ENCODE measurements at places on chromosomes 7 and 10.

DNA sequence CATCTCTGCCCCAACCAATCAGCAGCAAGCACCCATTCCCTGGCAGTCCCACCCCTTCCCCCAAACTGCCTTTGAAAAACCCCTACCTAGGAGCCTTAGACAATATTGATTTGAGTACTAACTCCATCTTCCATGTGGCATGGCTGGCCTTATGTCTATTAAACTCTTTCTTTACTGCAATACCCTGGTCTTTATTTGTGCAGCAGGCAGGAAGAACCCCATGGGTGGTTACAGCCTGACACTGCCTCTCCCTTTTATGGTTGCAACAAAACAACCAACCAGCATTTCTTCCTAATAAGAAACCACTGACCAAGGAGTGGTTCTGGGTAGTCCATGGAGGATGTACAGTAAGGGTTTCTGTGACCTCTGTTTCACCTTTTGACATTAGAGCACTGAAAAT lies 418.1 kb downstream of the THSD7A start:
- DNase-seq = no peak

GRCh38 chr7:155188821-155189581 lies 108.7 kb upstream of the INSIG1 start:
- DNase-seq = no peak

- DNase-seq = no peak
These were observed 134.3 kb upstream of the ZNF92 start for GRCh38 chr7:65239324-65239706.

DNA sequence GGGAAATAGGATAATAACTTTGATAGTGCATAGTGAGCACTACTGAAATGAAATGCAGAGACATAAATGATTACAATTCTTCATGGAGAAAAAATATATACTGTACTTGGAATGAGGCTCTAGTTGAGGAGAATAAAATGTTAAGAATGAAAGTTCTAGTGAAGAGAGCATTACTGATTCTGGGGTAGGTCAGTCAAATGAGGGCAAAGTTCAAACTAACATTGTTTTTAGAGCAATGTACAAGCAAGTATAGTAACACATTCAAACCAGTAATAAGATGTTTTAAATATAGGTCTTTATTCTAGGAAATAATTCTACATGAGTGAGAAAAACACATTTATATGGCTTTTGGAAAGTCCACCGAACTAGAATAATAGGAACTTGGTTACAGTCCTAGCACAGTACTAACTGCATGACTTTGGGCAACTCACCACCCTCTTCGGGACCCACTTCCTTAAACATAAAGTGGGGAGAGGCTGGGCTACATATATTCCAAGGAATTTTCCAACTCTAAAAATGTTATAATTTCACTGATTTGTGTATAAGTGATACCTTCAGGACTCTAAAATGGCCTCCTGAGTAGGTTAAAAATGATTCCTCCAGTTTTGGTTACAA lies 86.4 kb downstream of the CDK6 start:
- no peak for DNase-seq

- DNase-seq = peak; percentile 77
These were observed 559 bp upstream of the FKBP14 start for GRCh38 chr7:30027065-30027456.

GRCh38 chr10:95360122-95360714 lies 69.4 kb upstream of the PDLIM1 start:
- DNase-seq = peak; percentile 31

DNA sequence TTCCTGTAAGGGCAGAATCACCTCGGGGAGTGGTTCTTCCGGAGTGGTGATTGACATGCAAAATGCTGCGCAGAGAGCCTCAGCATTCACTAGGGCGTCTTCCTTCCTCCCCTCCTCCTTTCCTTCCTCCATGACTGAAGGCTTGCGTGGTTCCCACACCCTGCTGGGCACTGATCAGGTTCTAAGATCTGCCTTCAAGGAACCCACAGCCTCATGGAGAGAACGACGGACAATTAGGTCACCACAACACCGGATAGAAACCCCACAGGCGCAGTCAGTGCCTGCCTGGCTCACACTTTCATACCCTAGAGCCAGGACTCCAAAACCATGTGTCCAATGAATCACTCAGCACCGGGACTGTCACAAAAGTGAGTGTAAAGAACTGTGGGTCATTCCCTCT lies 131.3 kb downstream of the DPP6 start:
- no peak for DNase-seq

GRCh38 chr10:97468162-97468561 lies 22.2 kb downstream of the ZDHHC16 start:
- DNase-seq = no peak

GRCh38 chr7:120567204-120567603 lies 290.7 kb downstream of the TSPAN12 start:
- no peak for DNase-seq

DNA sequence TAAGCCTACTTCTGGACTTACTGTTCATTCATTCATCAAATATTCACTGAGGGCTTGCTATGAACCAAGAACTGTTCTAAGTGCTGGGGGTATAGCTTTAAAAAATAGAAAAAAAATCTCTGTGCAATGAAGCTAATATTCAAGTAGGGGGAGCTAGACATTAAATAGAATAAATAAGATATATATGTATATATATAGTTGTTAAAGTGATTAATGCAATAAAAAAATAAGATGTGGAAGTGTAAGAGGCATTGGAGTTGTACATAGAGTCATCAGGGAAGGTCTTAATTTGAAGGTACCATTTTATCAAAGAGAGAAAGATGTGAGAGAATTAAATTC lies 181.2 kb upstream of the AGR3 start:
- DNase-seq = peak; percentile 33

GRCh38 chr7:149196151-149196704 lies 882 bp downstream of the ZNF282 start:
- peak; percentile 56 for DNase-seq

GRCh38 chr10:95431900-95432342 lies 129.2 kb downstream of the SORBS1 start:
- no peak for DNase-seq

DNA sequence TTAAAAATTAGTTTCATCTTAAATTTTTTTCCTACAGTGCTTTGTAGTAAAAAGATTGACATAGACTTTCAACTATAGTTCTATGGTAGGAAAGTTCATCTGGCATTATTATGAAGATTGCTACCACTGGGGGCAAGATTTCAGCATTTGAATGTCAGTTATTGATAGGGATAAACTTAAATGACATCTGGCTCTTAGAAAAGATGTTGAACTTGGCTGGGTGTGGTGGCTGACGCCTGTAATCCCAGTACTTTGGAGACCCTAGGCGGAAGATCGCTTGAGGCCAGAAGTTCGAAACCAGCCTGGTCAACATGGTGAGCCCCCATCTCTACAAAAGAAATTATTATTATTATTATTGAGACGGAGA lies 1.4 kb upstream of the TRA2A start:
- DNase-seq = no peak

- no peak for DNase-seq
These were observed 18.9 kb downstream of the RBAK start for GRCh38 chr7:5064391-5065106.

- DNase-seq = no peak
These were observed 16.7 kb downstream of the NOS3 start for GRCh38 chr7:151007469-151007898.

DNA sequence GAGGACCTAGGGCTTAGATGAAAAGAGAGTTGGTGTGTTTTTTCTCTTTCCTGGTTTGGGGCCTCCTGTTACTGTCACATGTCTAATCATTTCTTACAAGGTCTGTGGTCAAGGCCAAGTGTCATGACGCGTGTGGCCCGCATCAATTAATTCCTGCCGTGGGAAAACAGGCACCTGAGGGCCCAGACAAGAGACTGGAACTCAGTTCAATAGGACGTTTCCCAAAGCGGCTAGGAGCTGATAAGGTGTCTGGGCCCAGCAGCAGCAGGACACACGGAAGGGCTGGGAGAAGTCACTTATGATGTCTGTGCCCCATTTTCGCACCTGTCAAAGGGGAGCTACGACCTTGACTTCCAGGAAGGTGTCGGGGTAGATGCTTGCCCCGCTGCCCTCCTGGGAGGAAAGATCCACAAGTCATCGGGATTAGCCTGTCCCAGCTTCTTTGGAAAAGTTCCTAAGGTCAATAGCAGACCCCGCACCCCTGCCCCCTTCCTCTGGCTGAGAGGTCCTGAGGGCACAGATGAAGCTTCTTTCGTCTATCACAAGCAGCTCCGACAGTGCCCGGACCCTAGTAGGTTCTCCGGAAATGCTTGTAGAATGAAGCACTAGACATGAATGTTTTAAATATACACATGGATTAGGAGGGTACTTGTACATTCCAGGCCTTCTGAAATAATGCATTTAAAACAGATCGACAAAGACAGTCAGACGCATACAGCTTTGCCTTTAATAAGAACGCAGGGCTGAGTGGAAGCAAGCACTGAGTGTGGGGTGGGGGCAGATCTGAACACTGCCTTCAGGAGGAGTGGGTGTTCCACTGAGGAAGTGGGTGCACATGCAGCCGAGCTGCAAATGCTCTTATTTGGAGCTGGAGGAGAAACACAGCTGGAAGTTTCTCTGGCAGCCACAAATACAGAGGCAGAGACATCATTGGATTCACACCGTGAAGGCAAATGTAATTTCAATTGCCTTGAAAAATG lies 237.5 kb upstream of the GRB10 start:
- DNase-seq = no peak

DNA sequence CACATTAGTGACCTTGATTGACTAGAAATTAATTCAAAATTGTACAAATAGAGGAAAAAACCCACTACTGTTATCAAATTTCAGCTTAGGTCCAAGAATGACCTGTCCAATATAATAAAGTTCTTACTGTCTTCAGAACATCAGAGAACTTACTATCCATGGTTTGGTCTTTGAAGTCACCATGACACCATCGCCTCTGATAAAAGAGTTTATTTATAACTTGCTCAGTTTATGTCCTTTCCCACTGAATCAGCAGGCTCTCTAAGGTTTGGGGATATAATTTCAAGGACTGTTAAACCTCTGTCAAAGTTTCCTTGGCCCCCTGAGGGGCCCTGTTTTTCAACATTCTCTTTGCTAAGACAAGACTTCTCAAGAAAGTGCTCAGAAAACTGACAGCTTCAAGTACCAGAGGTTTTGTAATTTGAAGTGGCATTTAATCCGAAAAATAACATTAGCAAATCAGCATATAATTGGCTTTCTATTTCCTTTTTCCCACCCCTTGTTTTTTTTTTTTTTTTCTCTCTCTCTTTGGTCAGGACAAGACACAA lies 191.7 kb upstream of the FERD3L start:
- no peak for DNase-seq

DNA sequence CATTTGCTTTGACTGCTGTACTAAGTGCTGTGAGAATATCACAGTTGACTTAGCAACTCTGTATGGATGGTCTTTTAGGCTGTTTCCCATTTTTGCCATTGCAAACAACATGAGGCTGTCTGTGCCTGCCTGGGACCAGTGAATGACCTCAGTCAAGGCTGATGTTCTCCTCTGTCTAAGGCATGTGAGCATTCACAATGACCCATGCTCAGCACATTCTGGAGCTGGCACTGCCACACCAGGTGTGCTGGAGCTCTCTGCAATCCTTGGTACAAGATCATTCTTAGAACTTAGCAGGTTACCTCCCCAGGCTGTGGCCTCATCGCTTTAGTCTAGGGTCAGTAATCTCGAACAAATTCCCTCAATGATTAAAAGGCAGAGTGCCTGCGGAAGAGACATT lies 61.9 kb downstream of the SH3PXD2A start:
- peak; percentile 8 for DNase-seq

- no peak for DNase-seq
These were observed 28.5 kb downstream of the NRCAM start for GRCh38 chr7:108427766-108428165.

DNA sequence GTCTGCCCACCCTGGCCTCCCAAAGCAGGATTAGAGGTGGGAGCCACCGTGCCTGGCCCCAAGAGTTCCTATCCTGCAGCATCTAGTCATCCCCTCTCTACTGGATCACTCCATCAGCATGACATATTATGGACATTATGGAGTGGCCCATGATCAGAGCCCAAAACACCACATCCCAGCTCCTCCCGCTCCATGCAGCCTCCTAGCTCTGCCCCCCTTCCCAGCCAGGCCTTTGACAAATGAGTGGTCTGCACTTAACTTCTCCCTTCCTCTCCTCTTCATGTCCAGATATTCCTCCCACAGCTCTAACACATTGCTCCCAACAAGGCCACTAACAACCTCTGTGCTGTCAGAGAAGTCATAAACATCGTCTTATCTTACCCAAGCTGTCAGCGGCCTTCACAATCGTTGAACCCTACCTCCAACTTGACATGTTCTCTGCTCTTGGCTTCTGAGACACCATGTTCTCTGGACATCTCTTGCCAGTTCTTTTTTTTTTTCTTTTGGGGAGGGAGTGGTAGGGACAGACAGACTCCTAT lies 187.6 kb downstream of the NSUN6 start:
- no peak for DNase-seq

DNA sequence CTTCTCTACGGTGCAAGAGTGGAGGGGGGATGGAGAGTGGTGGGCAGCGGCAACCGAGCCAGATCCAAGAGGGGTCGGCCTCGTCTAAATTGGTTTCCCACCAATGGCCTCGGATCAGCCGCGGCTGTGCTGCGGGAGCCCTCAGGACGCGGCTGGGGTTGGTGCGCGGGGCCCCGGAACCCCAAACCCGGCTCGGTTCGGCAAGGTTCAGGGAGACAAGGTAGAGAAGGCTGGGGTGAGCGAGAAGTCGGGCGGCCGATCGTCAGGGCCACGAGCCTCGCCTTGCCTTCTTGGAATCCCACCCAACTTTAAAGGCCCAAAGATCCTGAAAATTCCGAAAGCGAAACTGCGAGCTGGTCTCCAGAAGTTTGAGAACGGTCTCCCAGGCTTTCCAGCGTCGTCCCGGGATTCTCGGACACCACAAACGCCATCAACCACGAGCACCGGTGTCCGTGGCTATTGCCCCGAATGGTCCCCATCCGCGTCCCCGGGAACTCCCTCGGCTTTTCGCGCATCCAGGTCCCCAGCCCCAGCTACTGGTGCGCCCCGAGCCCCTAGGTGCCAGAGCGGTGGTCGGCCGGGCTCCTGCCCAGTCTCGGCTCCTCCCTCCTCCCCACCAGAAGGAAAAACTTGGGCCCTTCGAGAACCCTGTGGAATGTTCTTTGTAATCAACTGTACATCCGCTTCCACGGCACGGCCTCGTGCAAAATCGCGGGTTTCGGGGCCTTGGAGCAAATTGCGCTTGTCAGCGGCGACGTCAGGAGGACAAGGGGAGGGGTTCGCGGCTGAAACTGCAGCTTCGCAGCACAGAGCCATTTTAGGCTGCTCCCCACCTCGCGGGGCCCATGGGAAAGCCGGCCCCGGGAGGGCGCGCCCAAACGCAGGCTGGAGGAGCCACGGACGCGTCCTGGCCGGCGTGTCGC lies 3.2 kb downstream of the SFMBT2 start:
- no peak for DNase-seq

GRCh38 chr10:127579640-127580039 lies 30.5 kb downstream of the NPS start:
- DNase-seq = no peak

DNA sequence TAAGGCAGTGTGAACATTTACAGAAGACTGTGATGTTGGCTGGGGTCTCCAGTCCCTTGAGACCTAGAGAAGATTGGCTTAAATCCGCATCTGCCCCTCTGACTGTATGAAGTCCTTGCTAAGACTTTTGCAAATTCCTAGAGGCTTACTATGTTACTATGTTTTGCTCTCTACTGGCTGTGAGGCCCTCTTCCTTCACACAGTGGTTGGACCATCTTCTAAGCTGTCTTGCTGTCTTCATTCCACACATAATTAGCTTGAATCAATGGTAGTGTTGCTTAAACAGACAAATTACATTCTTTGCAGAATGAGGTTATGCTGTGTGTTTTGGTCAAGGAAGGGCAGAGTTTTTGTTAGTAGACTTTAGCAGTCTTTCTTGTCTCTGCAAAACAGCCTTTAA lies 658.0 kb downstream of the TYW1 start:
- no peak for DNase-seq
